Tongue (tissue), 3 donors: ENCODE measurements at places on chromosomes 3 and 15.
A peak's percentile ranks its signal among the peaks of the same experiment; 100 is the strongest.

GRCh38 chr3:31680072-31680870 is 147.5 kb downstream of the STT3B start:
- no peak for DNase-seq

DNA sequence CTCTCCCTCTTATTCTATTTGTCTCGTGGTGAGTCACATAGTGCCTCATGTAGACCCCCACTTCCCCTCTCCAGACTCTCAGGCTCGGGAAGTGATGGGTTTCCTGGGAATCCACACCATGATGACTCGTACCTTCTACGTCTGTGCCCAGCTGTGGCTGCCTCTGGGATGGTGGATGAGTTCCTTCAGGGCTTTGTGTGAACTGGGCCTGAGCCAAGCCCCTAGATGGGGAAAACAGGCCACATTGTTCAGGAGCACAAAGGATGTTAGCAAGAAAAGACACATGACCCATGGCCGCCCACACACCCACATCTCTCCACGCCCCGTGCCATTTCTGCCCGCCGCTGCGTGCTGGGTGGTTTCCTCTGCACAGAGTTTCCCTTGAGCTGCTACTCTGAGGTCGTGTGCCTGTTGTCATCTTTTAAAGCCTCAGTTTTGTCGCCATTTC is 10.5 kb downstream of the ISG20 start:
- DNase-seq = peak; percentile 47

GRCh38 chr15:89937365-89938350 is 24.9 kb upstream of the ARPIN start:
- DNase-seq = no peak

DNA sequence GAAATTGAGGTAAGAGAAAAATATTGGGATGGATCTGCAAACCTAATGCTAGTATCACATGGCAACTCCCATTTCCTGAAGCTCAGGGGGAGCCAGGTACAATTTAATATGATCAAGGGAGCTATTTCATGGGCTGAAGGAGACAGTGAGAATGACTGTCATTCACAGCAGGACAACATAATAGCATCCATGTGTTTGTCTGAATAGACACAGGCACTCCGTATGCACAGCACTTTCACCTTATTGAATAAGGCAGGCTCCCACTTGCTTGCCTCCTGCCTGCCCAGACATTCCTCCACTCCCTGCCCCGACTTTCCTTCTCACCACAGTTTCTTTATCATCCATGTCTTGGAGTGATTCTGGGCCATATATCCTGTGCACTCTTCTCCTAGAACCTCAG is 156.6 kb upstream of the SLC24A5 start:
- peak; percentile 32 for DNase-seq

DNA sequence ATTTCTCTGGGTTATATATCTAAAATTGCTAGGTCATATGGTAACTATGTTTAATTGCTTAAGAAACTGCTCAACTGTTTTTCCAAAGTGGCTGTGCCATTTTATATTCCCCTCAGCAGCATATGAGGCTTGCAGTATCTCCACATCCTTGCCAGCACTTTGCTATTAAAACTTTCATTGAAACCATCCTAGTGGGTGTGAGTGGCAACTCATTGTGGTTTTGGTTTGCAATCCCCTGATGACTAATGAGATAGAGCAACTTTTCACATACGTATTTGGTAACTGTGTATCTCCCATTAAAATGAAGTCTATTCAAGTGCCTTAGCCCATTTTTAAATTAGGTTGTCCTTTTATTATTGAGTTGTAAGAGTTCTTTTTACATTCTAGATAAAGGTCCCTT is 17.3 kb downstream of the KPNA1 start:
- DNase-seq = no peak

GRCh38 chr3:151226825-151227224 is 23.8 kb upstream of the GPR171 start:
- DNase-seq = no peak

- DNase-seq = no peak
Measured at GRCh38 chr15:37056177-37057121, 43.9 kb downstream of the MEIS2 start.

GRCh38 chr15:99409097-99409473 is 156.7 kb upstream of the MEF2A start:
- peak; percentile 70 for DNase-seq

DNA sequence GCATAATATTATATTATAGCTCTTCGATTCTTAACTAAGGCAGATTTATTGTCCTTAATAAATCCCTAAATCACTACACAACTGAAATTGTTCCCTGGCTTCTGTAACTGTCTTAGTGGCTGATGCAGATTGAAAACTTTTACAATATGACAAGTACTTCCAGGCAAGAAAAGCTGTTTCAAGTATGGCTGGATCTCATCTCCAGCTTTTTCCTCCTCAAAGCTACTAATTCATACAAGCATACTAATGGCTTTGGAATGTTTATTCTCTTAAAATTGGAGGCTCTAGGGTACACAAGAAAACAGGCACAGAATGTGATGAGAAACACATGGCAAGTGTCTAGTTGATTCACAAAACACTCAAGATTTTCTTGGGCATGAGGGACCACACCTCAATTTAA is 351.5 kb upstream of the ICE2 start:
- peak; percentile 27 for DNase-seq

DNA sequence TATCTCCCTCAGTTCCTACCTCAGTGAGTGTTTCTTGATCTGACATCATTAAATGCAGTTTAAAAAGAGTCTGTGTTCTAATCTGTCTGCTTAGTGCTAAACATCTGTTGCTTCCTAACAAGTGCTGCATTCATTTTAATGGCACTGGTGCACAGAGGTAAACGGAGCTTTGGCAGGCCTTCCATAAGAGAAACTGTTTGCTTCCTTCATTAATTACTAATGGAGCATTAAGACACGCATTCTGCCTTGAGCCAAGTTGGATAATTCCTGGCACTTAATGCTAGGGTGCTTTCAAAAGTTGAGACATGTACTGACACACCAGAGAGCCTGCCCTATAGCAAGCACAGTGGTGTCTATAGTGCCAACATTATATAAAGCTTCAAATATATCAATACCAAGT is 34.7 kb downstream of the SCG5 start:
- peak; percentile 22 for DNase-seq

DNA sequence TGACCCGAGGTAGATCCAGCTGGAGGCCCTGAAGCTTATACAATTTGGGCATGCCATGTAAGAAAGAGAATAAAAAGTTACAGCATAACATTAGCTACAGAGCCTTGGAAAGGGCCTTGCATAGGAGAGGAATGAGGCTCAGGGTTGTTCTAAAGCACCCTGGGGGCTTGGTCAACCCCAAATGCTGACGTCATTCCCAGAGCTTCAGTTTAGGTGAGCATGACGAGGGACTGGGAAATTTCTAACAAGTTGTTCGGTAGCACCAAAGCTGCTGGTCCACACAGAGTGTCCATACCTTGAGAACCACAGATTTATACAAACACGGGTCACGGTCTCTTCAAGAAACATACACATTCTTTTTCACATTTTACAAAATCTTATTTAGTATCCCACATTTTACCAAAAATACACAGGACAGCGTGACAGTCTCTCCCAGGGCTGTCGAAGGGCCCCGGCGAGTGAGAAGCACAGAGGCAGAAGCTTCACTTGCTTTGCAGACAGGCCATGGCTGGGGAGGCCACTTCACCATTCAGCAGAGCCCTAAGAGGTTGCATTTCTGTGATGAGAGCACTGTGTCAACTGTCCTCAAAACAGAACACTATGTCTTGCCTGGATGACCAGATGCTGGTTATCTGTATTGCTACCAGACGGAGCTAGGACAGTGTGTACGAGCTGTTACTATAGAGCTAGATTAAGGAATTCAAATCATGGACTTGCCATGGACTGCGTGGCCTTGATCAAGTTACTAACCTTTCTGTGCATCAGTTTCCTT is 68.2 kb upstream of the ARRDC4 start:
- no peak for DNase-seq

DNA sequence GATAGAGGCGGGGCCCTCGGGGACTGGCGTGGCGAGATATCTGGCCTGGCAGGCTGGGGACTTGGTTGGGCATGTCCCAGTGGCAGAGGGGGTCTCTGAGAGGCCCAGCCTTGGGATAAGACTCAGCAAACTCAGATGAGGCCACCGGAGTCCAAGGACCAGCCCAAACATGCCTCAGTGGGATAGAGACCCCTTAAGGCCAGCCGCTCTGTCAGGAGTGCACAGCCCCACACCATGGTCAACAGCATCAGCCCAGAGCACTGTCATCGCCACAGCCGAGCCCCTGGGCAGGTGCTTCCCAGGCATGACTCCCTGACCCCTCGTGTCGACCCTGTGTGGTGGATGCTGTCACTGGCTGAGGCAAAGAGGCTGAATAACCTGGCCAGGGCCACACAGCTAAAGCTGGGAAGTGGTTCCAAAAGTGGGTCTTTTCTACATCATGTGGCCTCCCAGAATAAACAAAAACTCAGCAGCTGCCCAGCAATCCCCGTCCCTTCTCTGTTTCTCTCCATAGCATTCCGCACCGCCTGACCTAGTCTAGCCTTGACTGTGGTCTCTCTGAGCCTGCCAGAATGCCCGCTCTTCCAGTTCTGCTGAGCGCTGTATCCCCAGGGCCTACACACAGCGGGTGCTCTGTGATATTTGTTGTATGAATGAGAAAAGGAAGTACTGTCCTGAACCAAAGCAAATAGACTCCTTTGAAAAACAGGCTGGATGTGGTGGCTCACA is 15.1 kb downstream of the CTSH start:
- no peak for DNase-seq

DNA sequence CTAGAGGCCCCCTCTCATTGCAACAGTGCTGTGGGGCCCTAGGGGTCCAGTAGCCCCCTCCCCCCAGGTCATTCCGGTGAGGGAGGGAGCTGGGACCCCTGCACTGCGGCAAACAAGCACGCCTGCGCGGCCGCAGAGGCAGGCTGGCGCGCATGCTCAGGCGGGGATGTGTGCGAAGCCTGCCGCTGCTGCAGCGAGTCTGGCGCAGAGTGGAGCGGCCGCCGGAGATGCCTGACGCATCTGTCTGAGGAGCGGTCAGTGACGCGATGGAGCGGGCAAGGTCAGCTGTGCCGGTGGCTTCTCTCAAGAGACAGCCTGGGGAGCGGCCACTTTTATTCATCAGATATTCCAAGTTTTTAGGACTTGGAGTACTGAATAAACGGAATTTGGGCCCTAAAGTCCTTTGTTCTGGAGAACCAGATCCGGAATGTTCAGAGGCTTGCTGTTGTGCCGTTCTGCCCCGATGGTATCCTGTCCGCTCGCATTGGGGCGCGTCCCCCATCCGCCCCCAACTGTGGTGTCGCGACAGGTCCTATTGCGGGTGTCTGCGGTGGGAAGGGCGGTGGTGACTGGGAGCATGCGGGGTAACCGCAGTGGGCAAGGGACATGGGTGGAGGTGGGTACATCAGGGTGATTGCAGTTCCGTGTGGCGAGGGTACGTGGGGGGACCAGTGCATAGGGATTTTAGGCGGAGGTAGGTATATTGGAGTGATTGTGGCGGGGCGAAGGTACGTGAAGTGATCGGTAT is at the start of the genes SNRPN and SNURF:
Gene SNRPN (plus strand): TSS at position 205 of the 748 bp plus-strand sequence. CDS start 19,467 bp downstream, outside the sequence.
Gene SNURF (plus strand): TSS at position 205 of the 748 bp plus-strand sequence. CDS start 62 bp downstream, at position 267.
- peak; percentile 80 for DNase-seq

- no peak for DNase-seq
Measured at GRCh38 chr3:98705694-98706093, 57.4 kb upstream of the ST3GAL6 start.

DNA sequence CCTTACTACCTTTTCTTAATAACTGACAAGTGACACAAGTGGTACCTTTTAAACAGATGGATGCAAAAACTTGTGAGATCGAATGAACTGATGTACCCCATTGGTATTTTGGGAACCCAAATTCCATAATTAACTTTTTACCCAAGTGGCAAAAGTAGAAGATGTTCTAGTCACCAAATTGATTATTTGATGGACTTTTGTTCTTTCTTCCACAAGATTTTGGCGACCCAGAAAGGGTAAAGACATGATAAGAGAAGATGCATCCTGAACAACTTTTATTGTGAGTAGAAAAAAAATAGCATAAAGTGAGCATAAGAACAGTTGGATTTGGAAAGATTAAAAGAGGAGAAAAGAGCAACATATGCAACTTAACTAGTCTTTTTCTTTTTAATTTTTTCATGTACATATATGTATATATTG is 159.5 kb downstream of the TIGIT start:
- peak; percentile 7 for DNase-seq

DNA sequence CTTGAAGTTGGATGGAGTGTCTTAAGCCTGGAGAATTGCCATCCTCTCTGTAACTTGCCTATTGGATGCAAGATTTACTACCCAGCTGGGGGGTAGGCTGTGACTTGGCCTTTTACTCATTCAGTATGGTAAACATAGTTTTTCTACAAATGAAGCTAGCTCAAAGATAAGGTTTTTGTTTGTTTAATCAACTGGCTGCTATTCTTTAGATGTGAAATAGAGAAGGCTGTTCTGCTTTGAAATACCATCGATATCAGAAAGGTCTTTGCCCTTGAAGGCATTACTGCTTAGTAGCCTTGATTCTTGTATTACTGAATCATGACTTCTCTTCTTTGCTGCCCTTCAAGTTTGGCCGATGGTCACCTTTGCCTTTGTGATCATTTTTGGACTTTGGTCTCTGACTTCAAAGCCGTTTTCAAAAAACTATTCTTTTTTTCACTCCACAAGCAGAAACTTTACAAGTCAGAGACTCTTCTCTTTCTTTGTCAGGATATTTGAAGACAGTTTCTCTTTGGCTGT is 83.1 kb downstream of the GAP43 start:
- DNase-seq = no peak
